ENCODE measurements at places on chromosomes 6 and 20.

GRCh38 chr20:55964790-55965189 lies 40.5 kb downstream of the CBLN4 start:
- DNase-seq: no peak

- DNase-seq: no peak
Observed at GRCh38 chr6:167396068-167396658, 71.3 kb downstream of the TTLL2 start.

DNA sequence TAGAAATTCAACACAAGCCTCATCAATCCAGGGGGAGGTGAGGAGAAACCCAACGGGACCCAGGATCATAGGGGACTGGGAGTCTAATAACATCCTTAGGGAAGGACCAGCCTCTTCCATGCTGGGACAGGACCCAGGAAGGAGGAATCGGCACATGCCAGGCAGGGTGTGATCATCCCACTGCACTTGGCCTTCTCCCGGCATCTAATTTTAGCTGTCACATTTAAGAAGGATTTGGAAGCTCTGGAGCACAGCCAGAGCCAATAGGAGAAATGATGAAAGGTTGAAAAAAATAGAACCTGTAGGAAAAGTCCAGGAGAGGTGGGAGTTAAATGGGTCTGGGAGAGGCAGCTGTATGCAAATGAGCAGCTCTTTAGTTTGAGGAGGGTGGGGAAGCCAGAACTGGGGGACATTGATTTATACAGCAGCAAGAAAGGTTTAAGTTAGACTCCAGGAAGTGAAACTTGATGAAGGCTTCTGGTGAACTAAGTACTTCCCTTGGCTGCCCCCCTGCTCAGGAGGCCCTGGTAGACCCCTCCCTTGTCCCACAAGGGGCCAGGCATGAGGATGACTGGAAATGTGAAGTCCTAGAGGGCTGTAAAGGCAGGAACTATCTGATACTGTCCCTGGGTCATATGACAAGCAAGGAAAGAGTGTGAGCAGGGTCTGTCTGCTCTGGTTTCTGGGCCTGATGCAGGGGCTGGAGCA lies 260.3 kb downstream of the LRFN2 start:
- no peak for DNase-seq

DNA sequence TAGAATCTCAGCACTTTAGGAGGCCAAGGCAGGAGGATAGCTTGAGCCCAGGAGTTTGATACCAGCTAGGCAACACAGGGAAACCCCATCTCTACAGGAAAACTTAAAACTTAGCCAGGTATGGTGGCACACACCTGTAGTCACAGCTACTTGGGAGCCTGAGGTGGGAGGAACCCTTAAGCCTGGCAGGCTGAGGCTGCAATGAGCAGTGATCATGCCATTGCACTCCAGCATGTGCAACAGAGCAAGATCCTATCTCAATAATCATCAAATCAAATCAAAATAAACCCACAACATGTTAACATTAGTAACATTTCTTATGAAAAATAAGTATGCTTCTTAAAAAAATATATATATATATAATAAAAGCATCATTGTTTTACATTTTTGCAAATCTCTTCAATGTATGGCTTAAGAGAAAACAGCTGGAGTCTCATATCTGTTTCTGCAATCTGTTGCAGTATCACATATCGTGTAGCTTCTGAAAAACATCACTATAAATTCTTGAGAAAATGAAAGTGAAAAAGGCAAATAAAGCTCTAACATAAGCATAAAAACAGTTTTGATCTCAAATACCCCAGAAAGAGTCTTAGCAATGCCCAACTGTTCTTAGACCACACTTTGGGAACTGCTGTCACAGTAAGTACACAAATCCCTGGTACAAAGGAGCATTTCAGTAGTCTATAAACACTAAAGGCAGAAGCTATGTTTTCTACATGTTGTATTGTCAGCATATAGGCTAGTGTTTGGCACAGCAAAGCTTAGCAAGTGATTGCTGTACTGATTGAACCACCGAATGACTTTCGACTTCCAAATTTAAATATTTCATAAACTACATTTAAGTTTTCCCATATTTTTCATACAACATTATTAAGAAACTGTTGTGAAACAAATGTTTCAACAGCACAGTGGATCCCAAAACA lies 8.0 kb downstream of the MMUT start:
- no peak for DNase-seq

DNA sequence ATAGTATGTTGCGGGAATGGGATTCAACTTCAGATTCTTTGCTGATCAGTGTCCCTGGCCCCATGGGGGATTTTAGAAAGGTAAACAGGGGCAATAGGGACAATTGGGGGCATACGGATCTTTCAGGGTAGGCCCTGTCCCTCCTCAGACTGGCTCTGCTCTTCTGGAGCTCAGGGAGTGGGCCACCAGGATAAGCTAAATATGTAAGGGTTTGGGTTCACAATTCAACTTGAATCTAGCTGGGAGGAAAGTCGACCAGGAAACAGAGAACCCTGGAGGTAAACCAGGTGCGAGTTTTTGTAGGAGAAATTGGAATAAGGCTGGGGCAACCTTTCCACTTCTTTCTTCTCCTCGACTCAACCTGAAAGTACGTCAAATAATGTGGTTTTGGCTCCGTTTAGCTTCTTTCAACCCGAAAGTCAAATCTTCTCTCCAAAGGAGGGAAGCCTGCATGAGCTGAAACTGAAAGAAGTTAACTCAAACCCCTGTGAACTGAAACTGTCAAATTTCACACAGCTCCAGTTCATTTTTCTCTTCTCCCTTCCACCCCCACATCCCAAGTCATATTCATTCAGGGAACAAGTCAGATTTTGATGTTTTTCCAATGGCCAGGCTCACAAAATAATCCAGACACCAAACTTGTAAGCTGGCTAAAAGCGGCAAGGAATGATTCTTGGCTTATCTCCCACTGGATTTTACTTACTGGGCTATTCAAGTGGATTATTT lies 278.2 kb downstream of the CLIC5 start:
- no peak for DNase-seq

DNA sequence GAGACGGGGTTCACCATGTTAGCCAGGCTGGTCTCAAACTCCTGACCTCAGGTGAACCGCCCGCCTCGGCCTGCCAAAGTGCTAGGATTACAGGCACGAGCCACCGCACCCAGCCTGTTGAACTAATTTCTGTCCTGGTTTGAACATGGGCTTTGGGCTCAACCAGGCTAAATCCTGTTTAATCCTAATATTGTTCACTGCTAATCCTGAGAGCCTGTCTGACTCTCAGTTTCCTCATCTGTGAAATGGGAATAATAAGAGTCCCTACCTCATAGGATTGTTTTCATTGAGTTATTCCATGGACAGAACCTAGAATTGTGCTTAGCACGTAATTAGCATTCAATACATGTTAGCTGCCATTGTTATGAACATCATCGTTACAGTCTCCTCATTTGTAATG lies 17.4 kb downstream of the TM9SF4 start:
- DNase-seq: no peak

GRCh38 chr6:14517516-14518105 lies 400.0 kb downstream of the CD83 start:
- DNase-seq: no peak

- no peak for DNase-seq
Observed at GRCh38 chr6:123333000-123333756, 303.6 kb downstream of the TRDN start.

DNA sequence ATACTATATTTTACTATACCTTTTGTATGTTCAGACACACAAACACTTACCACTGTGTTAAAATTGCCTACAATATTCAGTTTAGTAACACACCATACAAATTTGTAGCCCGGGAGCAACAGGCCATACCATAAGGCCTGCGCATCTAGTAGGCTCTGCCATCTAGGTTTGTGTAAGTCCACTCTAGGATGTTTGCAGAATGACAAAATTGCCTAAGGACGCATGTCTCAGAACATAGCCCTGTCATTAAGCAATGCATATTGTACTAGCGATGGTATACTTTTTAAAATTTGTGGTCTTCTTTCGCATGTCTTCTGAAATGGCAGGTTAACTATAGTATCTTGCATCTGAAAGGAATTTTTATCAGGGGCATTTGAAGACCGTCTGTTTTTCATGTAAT lies 26.6 kb upstream of the MAP7 start:
- no peak for DNase-seq

DNA sequence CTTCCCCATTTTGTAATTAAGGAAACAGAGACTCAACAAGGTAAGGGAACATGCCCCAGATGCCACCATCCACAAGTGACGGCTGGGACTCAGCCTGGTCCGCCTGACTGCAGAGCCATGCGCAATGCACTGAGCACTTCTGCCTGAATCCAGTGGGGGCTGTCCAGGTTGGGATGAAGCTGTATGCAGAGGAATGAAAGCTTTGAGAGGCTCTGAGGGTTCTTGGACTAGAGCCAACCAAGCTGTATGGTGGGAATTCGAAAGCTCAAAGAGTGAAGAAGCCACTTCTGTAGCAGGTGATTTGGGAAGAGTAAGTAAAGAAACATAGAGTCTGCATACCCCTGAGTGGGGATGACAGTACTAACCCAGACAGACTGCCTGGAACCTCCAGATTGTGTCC lies 127.6 kb upstream of the AKAP12 start:
- DNase-seq: no peak

DNA sequence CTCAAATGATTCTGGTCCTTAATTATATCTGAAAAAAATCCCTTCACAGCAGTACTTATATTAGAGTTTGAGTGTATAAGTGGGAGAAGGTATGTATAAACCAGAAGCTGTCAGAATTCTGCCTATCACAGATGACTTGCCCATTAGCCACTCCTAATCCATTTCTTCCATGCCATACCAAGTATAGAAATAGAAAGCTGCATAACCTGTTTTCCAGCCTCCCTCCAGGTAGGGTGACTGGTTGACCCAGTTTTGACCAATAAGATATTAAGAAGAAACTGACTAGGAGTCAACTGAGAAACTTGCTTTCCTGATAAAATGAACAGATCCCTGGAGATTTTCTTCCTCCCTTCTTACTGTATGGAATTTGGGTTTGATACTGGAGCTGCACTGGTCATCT lies 112.2 kb upstream of the GRIK2 start:
- no peak for DNase-seq

- no peak for DNase-seq
Observed at GRCh38 chr20:33733654-33734576, 2.1 kb downstream of the ZNF341 start.

DNA sequence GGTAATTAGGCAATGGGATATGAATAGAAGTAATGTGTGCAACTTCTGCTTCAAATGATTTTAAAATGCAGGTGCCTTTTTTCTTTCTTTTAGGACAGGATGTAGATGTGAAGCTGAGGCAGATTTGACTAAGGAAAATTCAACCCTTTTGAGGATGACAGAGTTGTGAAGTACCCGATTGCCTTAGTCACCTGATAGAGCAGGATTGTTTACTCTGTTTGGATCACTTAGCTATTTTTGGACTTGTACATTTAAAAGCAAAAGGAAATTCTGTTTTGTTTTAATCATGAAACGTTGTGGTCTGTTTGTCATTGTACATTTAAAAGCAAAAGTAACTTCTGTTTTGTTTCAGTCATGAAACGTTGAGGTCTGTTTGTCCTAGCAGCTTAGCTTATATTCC lies 143.4 kb downstream of the FAM83B start:
- no peak for DNase-seq

- peak; percentile 92 for DNase-seq
Observed at GRCh38 chr20:10434832-10435812, at the start of gene SLX4IP. TSS of gene SLX4IP (plus strand) at chr20:10435305. CDS start at chr20:10458205, 22,900 bp downstream.

GRCh38 chr20:49880724-49881445 lies 34.4 kb downstream of the SPATA2 start:
- DNase-seq: no peak

- no peak for DNase-seq
Observed at GRCh38 chr6:24940311-24940917, 4.7 kb upstream of the RIPOR2 start.

GRCh38 chr20:57947421-57948179 lies 237.8 kb upstream of the PMEPA1 start:
- no peak for DNase-seq

GRCh38 chr6:150410399-150410798 lies 41.6 kb downstream of the IYD start:
- no peak for DNase-seq

- DNase-seq: peak; percentile 58
Observed at GRCh38 chr20:36845288-36845971, 30.5 kb upstream of the TLDC2 start.

GRCh38 chr6:158861686-158862381 lies 42.7 kb upstream of the EZR start:
- no peak for DNase-seq
